ENCODE measurements at places on chromosomes 3 and 15.
A peak's percentile ranks its signal among the peaks of the same experiment; 100 is the strongest.

DNA sequence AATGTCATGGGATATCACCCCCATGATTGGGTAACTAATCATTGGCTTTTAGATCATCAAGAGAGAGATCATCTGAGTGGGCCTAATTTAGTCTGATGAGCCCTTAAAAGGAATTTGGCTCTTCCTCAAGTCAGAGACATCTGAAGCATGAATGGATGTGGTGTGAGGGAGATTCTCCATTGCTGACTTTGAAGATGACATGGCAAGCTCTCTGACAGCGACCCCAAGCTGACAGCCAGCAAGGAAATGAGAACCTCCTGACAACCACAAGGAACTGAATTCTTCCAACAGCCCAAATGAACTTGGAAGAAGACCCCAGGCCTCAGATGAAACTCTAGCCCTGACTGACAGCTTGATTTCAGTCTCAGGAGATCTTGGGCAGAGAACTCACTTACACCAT is 108.4 kb upstream of the SPATA12 start:
- no peak for DNase-seq

- DNase-seq, result no peak
These were observed 26.7 kb downstream of the CLK3 start for GRCh38 chr15:74642348-74642733.

DNA sequence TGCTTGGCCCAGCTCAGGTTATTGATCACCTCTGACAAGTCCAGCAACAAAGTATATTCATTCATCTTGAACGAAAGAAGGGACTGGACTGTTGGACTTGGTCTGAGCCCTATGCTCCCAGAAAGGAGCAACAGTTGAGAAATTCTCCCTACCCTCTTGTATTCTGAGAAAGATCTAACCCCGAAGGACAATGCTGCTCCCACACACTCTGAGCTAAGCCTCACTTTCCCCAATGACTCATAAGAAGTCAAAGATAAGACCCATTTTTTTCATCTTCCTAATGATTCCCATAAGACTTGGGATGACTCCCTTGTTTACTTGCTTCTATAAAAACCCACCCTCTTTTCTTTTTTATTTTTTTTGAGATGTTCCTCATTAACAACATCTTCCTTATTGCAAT is 549.4 kb upstream of the MDFIC2 start:
- DNase-seq, result no peak

DNA sequence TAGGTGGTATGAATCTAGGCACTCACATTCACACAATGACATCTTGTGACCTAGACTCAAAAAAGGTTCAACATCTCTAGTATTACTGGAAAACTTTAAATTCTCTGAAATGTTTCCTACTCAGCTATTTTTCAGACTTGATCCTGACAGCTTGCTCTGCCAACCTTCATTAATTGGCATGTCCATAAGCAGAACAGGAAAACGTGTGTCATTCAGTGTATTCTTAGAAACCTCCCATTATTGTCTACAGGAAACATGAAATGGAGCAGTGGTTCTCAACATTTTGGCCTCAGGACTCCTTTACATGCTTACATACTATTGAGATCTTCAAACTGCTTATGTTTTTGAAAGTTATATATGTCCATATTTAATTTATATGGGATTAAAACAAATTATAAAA is 363.2 kb downstream of the NAALADL2 start:
- DNase-seq, result no peak

GRCh38 chr3:167972502-167972901 is 123.2 kb downstream of the GOLIM4 start:
- DNase-seq, result no peak

- no peak for DNase-seq
These were observed 217.2 kb downstream of the EDEM1 start for GRCh38 chr3:5404718-5405117.

DNA sequence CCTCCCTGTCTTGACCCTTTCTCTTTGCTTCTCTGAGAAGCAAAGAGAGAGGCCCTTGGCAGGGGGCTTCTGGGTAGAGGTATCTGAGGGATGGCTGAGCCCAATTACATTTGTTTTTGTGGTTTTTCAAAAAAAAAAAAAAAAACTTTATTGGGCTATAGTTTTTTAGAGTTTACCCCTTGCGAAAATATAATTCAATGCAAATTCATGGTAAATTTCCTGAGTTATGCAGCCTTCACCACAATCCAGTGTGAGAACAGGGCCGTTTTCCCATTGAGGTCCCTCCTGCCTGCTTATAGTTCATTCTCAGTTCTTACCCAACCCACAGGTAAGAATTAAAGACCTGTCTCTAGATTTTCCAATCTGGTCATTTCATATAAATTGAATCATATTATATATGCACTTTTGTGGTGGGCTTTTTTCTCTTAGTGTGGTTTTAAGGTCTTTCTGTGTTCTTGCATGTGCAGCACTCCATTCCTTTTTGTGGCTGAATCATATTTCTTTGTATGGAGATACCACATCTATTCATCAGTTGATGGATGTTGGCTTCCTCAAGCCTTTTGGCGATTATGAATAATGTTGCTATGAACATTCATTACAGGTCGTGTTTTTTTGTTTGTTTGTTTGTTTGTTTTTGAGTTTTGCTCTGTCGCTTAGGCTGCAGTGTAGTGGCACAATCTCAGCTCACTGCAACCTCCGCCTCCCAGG is 2.7 kb downstream of the MCM2 start:
- no peak for DNase-seq

DNA sequence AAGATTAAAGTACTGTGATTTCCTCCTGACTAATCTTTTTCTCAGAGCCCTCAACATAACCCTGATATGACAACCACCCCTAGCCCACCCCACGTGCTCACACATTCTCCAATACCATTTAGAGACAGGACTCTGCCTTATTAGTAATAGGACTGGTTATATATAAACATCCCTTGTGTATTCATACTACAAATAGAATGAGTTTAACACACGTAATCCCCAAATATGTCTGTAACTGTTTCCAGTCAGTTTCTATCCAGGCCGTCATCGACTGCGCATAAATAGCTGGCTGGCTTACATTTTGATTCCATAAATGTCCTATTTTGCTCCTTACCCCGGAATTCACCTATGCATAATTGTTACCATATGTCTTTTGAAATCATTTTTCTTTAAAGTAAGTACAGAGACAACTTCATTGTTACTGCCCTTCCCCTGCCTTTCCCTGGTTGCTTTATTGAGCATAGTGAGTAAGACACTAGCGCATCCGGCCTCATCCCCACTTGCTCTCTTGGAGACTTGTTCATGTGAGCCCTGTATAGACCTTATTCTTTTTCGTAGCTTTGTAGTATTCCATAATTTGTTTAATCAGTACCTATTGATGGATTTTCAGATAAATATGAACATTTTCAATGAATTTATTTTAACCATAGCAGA is 3.5 kb upstream of the P2RY14 start:
- DNase-seq, result no peak

GRCh38 chr3:7357101-7357500 is 496.2 kb downstream of the GRM7 start:
- no peak for DNase-seq

GRCh38 chr3:32423956-32424557 is 32.4 kb downstream of the CMTM7 start:
- no peak for DNase-seq

GRCh38 chr15:70608144-70608543 is 155.2 kb downstream of the UACA start:
- no peak for DNase-seq

- DNase-seq, result no peak
These were observed 471.5 kb upstream of the AGTR1 start for GRCh38 chr3:148226246-148226645.

DNA sequence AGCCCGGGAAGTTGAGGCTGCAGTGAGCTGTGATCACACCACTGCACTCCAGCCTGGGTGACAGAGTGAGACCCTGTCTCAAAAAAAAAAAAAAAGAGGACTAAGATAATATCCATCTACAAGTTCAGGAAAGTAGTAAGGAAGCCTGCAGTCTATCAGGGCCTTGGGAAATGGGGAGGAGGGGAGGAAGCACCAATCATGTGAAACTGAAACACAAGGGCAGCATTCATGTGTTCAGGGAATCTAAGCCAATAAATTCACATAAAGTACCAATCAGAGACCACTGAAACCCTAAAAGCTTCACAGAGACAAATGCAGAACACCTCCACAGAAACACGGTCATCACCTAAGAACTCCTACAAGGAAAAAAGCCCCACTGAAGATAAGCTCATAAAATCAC is 22.9 kb upstream of the HHATL start:
- DNase-seq, result no peak

GRCh38 chr3:116057400-116058006 is 387.8 kb downstream of the LSAMP start:
- no peak for DNase-seq

DNA sequence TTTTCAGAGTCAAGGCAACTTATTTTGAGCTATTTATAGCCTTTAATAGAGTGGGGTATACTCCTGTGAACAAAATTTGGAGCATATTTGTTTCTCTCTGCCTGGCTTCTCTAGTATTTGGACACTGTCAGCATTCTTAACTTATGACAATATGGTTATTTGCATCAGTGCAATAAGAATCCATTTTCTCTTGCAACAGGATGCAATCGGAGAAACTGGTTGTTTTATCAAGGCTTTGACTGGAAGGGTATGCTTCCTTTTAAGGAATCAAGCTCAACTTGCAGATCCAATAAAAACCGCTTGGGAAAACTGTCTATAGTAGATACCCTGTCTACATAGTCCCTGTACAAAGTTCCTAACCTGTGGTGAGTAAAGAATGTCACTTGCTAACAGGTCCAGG is 106.7 kb downstream of the DPH6 start:
- no peak for DNase-seq

DNA sequence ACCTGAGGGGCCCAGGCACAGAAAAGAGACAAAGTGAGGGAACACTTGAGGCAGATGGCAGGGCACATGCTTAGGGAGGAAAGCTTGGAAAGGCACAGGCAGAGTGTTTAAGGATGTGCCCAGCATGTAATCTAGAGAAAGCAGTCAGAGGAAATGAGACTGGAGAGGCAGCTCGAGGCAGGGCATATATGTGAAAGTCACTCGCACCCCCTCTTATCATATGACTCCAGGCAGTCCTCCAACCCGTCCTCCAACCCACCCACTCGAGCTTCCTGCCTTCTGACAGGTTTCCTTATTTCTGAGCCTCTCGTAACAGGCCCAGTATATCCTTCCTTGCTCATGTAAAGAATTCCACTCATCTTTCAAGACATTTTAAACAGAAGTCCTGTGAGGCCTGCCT is 294.0 kb downstream of the SOX2 start:
- DNase-seq, result no peak

- peak; percentile 29 for DNase-seq
These were observed 15.3 kb upstream of the PHC3 start for GRCh38 chr3:170196833-170197232.

DNA sequence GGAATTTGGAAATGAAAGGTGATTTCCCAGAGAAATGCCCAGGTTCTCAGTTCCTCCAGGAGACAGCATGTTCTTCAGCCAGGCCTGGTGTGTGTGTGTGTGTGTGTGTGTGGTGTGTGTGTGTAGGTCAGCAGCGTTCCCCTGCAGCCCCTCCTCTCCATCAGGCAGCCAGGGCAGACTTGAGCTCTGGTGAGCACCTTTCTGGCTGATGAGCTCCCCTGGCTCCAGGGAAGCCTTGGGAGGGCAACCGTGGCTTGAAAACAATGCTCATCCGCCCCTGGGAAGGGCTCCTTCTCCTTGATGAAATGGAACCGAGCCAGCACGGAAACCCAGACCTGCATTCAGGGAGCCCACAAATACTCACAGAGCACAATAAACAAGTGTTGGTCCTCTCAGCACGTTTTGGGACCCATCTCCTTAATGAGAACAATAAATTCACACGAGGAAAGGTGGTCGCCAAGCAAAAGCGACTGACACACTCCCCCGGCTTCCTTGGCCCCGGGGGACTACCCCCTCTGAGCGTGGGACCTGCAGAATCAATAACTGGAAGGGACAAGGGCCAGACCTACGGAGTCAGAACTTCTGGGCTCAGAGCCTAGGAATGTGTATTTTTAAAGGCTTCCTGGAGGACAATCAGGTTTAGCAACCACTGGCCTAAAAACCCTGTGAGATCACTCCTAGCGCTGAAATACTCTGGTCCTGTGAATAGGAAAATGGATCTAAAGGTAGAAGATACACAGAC is 38.6 kb upstream of the HES1 start:
- DNase-seq, result no peak

DNA sequence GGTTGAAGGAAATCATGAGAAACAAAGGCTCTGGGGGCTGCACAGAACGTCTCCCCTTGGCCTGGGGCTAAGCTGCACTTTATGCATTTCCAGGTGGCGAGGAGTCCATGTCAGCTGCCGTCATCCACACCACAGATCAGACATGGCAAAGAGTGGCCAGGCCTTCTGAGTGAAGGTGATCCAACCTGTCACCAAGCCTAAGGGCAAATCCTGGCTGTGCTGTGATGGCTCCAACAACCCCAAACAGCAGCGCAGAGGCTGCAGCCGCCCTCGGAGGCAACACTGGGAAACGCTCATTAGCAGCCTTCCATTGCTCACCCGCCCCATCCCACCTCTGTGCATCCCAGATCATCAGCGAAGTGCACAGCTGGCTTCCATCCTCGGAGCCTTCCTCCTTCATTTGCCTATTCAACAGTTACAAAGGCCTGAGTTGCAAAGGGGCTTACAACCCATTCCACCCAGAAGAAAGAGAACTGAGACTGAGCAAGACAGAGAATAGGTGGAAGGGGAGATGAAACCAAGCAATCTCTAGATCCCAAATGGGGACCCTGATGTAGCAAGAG is 55.7 kb downstream of the SRGAP3 start:
- no peak for DNase-seq

DNA sequence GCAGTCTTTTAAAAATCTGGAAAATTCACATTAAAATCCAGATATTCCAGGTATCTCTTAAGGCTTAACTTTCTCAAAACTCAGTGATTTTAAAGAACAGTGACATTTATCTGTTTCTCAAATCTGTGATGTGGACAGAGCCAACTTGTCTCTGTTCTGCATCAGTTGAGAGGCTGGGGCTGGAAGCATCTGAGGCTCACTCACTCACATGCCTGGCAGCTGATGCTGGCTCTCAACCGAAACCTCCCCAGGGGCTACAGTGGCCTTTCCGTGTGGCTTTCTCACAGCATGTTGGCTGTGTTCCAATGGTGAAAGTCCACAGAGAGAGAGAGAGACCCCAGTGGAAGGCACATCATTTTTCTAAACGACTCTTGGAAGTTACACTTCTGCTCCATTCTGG is 53.5 kb downstream of the CEMIP start:
- DNase-seq, result no peak

- no peak for DNase-seq
These were observed 94.9 kb upstream of the CHD2 start for GRCh38 chr15:92805080-92805690.

- DNase-seq, result no peak
These were observed 5.7 kb downstream of the SLC6A20 start for GRCh38 chr3:45790596-45790995.

GRCh38 chr3:196143708-196144382 is 62.0 kb upstream of the TFRC start:
- DNase-seq, result no peak

GRCh38 chr3:172987273-172987672 is 153.8 kb downstream of the SPATA16 start:
- peak; percentile 6 for DNase-seq

GRCh38 chr3:39748002-39748401 is 61.4 kb upstream of the MYRIP start:
- no peak for DNase-seq

GRCh38 chr3:34300621-34301020 is 502.2 kb downstream of the PDCD6IP start:
- no peak for DNase-seq
